SK-MEL-5 (cell line): ENCODE measurements at places on chromosomes 6 and 20. TPM values are rescaled to one million over a fixed set of nuclear protein-coding genes. Genes with fewer than 3 reads are reported as not detected.

DNA sequence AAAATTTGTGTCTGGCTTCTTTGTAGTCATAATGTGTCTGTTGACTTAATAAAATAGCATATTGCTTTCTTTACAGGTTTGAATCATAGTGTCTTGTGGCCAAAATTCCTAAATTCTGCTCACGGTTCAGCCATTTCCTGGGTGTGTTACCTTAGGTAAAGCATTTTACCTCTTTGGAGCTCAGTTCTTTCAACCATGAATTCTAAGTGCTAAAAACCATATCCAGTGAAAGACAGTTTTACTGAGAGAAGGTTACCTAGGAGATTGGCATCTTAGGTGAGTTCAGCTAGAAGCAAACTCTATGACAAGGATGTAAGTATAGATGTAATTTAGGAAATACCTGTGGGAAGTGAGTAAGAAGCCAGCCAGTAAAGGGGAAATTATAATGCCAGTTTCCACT, 20.7 kb downstream of the CRYBG1 start:
- DNase-seq, result no peak

DNA sequence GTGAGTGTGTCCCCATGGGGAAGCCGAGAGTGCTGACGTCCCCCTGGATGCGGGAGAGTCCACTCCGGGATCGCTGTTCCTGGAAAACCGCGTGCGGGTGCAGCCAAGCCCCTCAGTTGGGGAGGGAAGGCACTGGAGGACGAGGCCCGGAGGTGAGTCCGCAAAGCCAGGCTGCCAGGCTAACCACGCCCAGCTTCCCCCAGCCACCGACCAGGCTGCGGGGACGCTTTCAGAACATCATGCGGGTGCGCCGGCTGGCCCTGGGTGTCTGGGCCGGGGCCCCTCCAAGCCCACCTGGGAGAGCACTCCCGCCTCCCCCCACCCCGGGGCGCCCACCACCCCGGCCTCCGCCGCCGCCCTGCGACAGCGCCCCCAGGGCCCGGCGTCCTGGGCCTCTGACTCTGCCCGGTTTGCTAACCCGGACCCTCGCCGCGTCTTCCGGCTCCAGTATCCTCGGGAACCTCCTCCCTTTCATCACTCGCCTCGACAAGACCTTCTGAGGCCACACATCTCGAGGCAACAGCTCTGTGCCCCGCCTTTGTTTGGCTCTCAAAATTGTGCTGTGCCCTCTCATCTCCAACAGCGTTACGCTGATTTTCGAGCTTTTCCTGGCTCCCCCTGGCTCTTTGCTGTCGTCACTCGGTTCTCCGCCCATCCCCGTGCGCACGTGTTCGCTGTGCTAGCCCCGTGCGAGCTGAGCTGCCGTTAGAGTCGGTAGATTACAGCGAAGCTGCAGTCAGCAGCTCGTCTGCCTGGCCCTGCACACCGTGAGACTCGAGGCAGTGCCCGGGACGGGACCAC, 47.1 kb upstream of the ENTPD6 start:
- DNase-seq, result no peak

GRCh38 chr6:149045404-149045803, 272.1 kb upstream of the TAB2 start:
- DNase-seq, result peak; percentile 19

DNA sequence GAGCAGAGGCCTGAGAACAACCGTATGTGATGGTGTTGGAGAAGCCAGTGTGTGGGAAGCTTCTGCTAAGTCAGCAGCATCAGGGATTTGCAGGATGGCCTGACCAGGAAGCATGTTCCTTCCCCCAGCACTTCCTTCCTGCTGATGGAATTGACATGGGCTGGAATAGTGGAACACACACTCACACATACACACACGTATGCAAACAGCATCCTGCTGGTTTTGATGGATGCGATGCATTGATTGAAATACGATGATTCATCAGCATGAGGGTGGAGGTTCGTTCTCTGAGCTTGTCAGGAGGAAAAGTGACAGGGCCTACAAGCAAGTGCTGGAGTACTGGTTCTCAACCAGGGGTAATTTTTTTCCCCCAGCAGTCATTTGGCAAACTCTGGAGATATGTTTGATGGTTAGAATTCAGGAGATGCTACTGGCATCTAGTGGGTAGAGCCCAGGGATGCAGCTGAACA, 229.1 kb downstream of the NFATC2 start:
- DNase-seq, result no peak

The C6orf58 gene
- not detected in 2 replicates for total RNA-seq

The SRMS gene
- not detected in 2 replicates for total RNA-seq

The OLIG3 gene
- not detected in 2 replicates for total RNA-seq
